ENCODE measurements at places on chromosomes 2 and 18.

- no peak for DNase-seq
Measured at GRCh38 chr18:46859855-46860254, 57.5 kb downstream of the PIAS2 start.

GRCh38 chr2:202030691-202031090, 3.0 kb upstream of the FZD7 start:
- DNase-seq, result no peak

DNA sequence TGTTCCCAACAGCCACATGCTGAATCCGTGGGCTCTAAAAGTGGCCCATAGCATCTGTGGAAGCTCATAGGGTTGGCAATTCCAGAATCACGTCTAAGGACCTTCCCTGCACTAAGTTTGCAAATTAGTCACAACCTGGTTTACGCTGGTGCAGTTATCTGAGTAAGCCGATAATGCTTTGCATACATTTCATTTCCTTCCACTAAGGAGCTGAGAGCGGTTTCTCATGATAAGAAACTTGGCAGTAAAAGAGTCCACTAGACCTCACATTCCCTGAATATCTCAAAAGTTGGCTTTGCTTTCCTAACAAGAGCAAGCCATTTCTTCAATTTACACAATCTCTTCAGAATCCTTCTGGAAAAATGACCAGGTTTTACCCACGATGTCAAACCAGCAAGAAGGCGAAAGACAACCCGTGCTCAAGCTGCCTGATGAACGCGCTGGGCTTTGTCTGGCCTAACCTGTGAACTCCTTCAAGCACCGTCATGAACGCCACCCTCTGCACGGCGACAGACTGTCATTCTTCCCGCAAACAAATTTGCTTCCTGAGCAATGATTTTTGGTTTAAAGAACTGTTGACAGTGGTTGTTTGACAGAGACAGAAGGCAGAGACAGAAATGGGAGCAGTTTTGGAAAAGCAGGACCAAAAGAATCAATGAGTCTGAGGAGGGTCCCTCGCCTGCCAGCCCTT, 73.0 kb upstream of the COPS8 start:
- no peak for DNase-seq

- DNase-seq, result no peak
Measured at GRCh38 chr2:70515938-70516337, 37.7 kb downstream of the TGFA start.

GRCh38 chr2:108148555-108148954, 91.2 kb upstream of the SULT1C3 start:
- no peak for DNase-seq

GRCh38 chr2:217978536-217979150, 24.2 kb downstream of the TNS1 start:
- no peak for DNase-seq

DNA sequence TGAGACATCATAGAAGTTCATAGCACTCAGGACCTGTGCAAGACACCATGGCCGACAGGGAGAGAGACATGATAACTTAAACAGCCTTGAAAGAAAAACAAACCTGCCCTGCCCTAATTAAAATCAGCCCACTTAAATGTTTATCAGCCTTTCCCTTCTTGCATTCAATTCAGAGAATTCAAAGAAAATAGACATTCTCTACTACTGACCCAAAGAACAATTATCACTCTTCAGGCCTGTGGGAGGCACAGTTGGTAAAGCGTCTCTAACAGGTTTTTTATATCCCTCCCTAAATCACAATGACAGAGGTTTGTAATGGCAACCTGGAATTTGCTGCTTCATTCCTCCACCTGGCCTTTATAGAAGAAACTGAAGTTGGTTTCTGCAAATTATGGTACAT, 1.7 kb downstream of the CDK15 start:
- DNase-seq, result no peak

DNA sequence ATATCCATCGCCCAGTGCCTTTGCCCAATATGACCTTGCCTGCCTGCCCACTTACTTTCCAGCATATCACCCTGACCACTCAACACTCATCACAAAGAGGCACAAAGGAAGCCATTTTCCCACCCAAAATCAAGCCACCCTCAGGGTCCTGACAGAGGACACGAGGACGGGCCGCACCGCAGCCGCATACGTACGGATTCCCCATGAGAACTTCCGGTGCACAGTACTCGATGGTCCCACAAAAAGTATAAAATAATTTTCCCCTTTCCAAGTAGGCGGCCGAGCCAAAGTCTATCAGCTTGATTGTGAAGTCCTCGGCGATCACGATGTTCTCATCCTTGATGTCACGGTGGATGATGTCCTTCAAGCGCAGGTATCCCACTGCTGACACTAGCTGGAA, 10.0 kb upstream of the MTERF4 start:
- DNase-seq, result no peak

DNA sequence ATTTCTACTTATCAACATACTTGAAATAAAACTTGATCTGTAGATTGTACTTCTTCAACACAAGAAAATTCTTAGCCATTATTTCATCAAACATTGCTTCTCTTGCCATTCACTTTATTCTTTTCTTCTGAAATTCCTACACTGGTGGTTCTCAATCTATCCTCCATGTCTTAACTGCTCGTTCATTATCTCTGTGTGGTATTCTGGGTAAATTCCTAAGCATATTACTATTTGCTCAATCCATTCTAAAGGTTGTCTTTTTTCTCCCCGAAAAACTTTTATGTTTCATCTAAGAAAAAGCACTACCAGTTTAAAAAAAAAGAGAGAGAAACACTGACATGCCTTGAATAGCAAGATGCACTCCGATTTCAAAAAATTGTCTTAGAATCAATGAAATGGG, 18.0 kb downstream of the SP3 start:
- DNase-seq, result no peak

GRCh38 chr2:104474716-104475115, 379.2 kb upstream of the POU3F3 start:
- DNase-seq, result no peak

DNA sequence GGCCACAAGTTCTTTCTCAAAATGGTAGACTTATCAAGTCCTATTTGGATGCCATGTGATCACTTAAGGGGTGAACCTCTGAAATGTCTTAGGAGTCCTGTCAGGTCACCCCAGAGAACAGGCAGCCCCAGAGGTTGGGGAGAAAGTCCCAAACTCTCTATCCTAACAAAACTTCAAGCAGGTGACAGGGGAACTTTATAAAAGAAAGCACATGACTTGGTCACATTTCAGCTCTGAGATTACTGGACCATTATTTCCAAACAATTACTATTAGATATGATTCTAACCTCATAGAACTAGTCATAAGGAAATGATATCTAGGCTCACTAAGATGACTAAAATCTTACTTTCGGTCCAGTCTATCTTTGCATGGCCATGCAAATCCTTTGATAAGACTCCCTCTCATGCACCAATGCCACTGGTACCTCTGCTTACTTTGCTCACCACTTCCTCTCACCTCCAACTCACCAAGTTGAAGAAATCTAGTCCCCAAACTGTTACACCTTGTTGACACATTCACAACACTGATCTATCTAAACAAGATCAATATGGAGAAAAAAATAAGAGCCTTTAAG, 107.0 kb downstream of the GALNT14 start:
- no peak for DNase-seq

DNA sequence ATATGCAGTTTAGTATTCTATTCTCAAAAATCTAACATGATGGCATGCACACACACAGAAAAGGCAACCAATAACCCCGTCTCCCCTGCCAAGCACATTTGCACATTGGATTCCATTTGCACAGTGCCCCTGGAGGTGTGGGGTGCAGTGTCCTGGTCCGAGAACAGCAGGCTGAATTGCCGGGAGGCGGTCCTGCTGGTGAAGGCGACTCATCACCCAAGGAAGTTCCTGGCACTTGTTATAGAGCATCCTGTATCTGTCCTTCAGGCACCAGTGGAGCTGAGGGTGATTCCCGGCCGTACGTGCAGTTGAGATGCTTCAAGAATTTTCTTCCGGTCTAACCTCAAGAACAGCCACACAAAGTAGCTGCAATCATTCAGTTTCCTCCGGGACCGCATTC, 73.0 kb upstream of the RAB12 start:
- no peak for DNase-seq

- DNase-seq, result no peak
Measured at GRCh38 chr2:57408587-57408986, 638.0 kb upstream of the VRK2 start.

DNA sequence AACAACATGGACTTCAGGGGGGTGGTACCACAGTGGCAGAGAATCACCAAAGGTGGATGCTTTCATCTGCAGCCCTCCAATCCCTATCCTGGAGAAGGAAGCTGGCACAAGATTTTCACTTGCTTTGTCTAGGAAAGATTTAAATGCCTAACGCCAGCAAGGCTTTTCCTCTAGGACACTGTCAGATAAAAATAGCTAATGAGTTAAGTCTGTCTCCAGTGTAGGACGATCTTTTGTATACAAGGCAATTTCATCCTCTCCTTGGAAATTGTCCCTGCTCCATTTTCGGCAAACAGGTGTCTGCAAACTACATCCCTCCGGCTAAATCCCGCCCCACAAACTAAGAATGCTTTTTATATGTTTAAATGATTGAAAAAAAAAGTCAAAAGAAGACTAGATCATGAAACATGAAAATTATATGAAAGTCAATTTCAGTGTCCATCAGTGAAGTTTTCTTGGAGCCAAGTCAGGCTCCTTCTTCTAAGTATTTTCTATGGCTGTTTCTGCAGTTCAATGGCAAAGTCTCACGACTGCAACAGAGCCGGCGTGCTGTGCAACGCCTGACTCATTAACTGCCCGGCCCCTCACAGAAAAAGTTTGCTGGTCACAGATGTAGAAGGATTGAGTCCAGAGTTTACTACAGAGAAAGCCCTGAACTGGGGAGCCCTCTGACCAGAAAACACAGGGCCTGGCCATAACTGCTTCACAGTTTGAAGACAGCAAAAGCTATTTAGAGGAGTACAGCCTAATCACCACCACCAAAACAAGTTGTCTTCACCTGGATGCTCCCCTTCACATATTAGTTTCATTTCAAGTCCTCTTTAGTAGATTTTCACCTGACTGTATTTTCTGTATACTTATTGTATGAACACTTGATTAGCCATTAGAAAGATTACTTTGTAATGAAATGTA, 52.3 kb downstream of the PIEZO2 start:
- DNase-seq, result no peak

DNA sequence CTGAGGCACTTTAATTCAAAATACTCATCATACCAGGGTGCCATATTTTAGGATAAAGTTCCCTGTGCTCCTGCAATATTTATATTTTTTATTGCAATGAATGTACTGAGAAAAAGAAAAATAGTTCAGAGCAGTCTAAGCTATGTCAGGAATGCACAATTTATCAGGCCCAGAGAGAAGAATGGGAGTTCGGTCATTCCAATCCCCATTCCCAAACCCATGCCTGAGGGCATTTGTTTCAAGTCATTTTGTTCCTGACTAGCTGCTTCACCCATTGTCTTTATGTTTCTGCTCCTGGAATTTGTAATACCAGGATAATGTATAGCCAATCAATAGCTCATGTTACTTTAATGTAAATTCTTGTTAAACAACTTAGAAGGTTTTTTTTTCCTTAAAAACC, 24.4 kb upstream of the FTCDNL1 start:
- DNase-seq, result no peak

DNA sequence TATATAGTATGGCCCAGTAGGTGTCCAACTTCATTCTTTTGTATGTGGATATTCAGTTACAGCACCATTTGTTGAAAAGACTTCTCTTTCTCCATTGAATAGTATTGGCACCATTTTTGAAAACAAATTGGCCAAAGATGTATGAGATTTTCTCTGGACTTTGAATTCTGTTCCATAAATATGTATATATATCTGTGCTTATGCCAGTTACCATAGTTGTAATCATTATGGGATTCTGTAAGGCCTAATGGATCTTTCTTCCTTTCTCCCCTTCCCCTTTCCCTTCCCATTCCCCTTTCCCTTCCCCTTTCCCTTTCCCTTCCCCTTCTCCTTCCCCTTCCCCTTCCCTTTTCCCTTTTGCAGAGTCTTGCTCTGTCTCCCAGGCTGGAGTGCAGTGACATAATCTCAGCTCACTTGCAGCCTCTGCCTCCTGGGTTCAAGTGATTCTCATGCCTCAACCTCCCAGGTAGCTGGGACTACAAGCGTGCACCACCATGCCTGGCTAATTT, 51.0 kb downstream of the COX7A2L start:
- DNase-seq, result no peak

- no peak for DNase-seq
Measured at GRCh38 chr2:88537640-88538039, 85.1 kb upstream of the FOXI3 start.

- DNase-seq, result no peak
Measured at GRCh38 chr18:9330419-9330818, 4.2 kb upstream of the TWSG1 start.

GRCh38 chr2:155830817-155831579, 501.5 kb downstream of the NR4A2 start:
- no peak for DNase-seq

DNA sequence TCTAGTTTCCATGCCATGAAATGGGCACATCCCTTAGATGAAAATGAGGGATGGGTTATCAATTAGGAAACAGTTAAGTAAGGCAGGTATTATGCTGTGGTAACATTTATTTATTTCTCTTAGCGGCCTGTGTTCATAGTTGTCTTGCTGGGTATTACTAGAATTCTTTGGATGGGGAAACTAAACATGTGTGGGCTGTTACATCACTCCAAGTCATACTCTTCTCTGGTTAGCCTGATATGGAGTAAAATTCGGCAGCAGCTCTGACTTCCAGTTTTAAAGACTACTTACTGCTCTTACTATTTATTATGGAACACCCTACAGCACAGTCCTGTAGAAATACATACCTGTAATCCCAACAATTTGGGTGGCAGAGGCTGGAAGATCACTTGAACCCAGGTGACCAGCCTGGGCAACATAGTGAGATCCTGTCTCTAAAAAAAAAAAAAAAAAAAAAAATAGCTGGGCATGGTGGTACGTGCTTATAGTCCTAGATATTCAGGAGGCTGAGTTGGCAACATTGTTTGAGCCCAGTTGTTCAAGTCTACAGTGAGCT, 33.1 kb upstream of the RASGRP3 start:
- no peak for DNase-seq

GRCh38 chr2:85017411-85018048, 46.6 kb downstream of the KCMF1 start:
- DNase-seq, result no peak

GRCh38 chr2:25044990-25045389, 3.1 kb downstream of the EFR3B start:
- DNase-seq, result no peak

DNA sequence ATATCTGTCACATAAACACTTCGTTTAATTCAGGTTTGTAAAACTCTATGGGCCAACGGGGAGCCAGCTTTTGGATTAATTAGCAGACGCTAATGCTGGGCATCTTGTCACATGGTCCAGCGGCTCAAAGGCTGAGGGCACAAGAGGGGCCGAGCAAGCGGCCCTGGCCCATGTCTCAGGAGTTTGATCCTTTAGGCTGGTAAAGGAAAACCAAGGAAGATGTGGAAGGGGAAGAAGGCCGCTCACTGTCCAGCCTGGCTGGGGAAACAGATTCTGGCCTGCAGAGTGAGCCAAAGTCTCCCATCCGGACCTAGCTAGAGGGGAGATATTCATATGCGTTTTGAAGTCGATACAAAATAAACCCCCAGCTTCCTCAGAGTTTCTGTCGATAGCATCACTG, 248.6 kb upstream of the SIX2 start:
- no peak for DNase-seq

- no peak for DNase-seq
Measured at GRCh38 chr2:237182422-237183123, 96.9 kb downstream of the COPS8 start.

Data from hematopoietic multipotent progenitor cell treated with erythropoietin and hydrocortisone succinate and interleukin-3 and kit ligand, for 17 days (in vitro differentiated cells).